Stimulated activated CD8-positive, alpha-beta memory T cell treated with anti-CD3 and anti-CD28 coated beads, Interleukin-15, amount 100 ng/mL, for 24 hours (primary cell): ENCODE measurements at places on chromosomes 2 and 18.

DNA sequence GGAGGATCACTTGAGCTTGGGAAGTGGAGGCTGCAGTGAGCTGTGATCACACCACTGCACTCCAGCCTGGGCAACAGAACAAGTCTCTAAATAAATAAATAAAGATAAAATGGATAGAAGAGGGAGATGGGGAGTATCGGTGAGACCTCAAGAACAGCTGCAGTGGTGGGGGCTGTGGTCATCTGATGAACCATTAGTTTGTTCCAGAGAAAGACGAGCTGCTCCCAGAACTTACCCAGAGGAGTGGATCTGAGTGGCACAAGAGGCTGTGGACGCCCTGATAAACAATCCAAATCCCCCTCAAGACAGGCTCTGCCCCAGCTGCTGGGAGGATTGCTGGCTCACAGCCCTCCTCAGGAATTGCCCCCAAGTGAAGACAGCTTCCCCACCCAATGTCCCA lies 26.7 kb downstream of the TMEM127 start:
- DNase-seq: no peak

GRCh38 chr18:44938720-44939665 lies 258.3 kb downstream of the SETBP1 start:
- no peak for DNase-seq

DNA sequence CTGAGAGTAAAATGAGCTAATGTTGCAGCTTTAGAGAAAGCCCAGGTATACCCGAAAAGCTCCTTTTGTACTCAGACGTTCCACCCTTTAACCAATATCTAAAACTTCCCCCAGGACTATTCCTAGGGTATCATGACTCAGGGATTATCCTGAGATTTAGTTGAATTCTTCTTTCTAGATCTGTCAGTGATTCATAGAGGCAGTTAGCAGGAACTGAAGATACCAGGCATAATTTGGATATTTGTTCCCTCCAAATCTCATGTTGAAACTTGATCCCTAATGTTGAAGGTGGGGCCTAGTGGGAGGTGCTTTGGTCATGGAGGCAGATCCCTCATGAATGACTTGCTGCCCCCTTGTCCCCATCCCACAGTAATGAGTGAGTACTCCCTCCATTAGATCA lies 161.2 kb upstream of the LRP1B start:
- DNase-seq: no peak

- DNase-seq: no peak
Measured at GRCh38 chr18:22933966-22934423, 867 bp downstream of the RBBP8 start.

- DNase-seq: no peak
Measured at GRCh38 chr2:112530728-112531127, 11.5 kb upstream of the POLR1B start.

DNA sequence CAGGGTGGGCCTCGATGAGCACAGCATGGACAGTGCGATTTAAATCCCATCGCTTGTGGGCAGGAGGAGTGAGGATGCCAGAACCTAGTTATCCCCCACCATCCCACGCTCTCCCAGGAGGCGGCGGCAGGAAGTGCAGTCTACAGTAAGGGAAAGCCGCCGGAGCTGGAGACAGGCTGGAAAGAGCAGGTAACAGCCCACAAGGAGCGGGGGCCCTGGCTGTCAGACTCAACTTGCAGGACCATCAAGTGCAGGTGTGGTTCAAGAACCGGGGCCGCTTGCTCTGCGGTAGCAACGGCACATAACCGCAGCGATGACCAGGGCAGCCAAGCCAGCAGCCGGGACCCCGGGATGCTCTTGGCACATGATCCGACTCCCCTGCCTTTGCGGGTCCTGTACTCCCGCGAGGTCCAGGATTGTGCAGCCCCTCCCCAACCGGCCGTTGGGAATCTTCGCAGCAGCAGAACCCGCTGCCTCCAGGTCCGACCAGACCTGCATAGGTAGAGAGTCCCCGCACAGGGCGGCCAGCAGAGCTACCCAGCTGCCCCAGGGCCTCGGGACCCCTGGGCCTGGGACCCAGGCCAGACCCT lies 82.1 kb downstream of the BIN1 start:
- no peak for DNase-seq

- no peak for DNase-seq
Measured at GRCh38 chr2:28709101-28709500, 42.5 kb upstream of the PPP1CB start.

GRCh38 chr18:31990823-31991222 lies 27.8 kb upstream of the RNF125 start:
- no peak for DNase-seq

DNA sequence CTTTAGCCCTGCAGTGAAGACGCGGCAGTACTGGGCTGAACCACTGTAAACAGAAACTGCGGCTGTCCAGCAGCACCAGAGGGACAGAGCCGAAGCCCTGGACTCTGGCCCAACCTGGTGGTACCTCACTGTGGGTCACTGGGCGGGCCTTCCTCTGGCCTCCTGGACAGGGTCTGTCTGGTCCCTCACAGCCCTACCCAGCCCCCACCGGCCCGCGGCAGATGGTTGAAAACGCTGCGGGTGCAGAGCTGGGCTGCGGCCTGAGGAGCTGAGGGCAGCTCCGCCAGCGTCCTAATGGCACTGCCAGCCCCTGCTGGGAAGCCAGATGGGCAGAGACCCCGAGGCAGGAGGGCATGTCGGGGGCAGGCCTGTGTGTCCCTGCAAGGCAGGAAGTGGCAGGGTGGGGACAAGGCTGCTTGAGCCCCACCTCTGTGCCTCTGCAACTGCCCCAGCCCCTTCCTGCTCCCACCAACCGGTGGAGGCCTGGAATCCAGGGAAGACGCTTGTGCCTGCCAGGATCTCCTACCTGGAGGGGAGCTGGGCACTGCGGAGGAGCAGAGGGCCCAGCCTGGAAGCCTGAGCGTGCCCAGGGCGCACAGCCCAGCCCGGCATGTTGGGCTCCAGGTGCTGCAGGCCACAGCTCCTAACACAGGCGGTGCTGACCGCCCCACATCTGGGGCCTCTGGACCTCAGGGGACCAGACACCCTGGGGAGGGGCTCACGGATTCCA lies 36.3 kb downstream of the HS6ST1 start:
- DNase-seq: no peak

DNA sequence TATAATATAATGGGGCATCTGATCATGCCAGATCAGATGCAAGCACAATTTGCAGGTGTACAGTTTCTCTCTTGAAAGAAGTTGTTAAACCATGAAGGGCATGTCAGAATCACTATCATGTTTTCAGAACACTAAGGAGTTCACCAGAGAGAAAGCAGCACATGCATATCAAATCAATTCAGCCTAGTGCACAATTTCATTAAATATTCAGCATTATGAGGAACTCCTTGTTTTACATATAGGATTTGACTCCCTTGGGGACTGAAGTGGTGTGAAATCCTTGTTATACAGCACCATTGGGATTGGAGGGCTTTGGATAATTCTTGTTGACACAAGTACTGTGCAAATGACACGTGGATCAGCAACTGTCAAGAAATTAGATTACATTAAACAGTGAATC lies 562.1 kb upstream of the KLHL29 start:
- no peak for DNase-seq

DNA sequence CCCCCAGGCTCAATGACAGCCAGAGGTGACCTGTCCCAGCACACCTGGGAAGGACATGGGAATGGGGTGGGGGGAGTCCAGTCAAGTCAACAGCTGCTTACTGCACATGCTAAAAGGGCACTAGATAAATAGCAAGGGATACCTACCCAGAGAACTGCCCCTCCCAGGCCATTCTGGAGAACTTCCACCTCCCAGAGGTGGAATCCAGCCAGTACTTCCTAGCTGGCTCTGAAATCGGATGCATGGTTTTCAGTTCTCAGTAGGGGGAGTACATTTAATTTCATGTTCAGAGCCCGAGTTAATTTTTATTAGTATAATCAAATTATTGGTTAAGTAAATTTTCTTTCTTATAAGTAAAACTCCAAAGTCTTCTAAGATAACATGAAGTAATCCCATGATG lies 28.9 kb upstream of the ITGA6 start:
- DNase-seq: no peak

GRCh38 chr2:47344890-47345589 lies 57.9 kb upstream of the MSH2 start:
- DNase-seq: no peak

GRCh38 chr18:52402814-52403213 lies 62.8 kb downstream of the DCC start:
- no peak for DNase-seq

- DNase-seq: no peak
Measured at GRCh38 chr2:58137221-58137620, 90.6 kb downstream of the VRK2 start.

DNA sequence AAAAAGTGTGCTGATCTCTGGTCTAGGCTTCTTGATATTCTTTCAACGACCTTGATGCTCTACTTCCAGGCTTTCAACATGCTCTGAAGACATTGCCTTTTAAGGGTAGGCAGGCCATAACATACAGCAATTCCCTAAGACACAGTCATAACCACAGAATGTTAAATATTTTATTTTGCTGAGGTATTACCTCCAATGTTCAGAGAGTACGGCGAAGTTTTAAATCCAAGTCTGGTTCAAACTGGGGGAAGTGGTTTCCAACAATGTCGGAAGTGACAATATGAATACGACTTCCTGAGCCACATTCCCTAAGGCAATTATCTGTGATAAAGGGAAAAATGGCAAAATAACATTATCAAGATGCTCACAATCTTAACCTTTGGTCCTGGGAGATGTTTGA lies 1077.9 kb upstream of the PIK3C3 start:
- DNase-seq: no peak

DNA sequence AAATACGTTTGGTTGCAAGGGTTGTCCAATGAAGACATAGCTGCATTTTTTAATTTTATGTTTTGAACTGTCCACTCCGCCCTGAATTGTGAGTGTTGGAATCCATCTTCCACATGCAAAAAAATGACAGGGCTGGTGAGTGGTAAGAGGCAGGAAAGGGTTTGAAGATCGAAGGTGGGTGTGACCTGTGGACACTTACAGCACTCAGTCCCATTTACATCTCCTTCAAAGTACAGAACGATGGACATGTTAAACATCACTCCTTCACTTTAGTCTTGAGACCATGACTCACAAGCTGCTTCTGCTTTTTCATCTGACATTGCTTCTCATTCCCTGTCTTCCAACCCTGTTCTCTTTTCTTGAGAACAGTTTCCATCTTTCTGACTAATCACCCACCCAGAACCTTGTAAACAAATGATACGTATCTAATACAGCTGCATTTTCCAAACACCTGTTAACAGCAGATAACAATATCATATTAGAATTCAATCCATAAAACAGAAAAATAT lies 179.3 kb downstream of the ZNF516 start:
- DNase-seq: no peak

DNA sequence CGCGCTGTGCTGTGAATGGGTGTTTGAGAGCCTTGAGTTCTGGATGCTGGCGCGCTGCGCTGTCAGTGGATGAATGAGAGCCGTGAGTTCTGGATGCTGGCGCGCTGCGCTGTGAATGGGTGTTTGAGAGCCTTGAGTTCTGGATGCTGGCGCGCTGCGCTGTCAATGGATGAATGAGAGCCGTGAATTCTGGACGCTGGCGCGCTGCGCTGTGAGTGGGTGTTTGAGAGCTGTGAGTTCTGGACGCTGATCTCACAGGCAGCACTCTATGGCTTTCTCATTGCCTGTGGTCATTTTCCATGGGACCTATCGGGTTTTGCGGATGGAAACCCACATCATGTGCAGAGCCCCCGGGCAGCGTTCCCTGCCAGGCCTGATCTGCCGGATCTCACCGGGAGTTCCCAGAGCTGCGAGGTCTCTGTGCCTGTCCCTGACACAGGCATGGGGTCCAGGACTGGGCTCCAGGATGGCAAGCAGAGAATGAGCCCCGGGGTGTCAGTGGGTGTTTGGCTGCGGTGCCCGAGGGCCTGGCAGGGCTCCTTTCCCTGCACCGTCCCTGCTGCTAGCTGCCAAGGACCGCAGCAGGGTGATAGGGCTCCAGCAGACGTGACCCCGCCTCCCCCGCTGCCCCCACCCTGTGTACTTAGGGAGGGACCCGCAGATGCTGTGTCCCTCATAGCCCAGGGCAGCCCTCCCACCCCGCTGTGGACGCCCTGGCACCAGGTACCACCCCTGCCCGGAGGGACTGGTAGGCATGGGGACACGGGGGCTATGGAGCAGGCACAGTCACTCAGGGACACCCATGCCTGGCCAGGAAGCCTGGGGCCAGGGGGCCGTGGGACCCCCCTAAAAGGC lies 9.7 kb downstream of the PDCD1 start:
- no peak for DNase-seq

GRCh38 chr2:101386599-101387150 lies 628 bp downstream of the CREG2 start:
- no peak for DNase-seq

GRCh38 chr2:136858656-136859055 lies 93.3 kb downstream of the THSD7B start:
- no peak for DNase-seq

- DNase-seq: no peak
Measured at GRCh38 chr2:95309599-95309998, 12.5 kb downstream of the KCNIP3 start.

DNA sequence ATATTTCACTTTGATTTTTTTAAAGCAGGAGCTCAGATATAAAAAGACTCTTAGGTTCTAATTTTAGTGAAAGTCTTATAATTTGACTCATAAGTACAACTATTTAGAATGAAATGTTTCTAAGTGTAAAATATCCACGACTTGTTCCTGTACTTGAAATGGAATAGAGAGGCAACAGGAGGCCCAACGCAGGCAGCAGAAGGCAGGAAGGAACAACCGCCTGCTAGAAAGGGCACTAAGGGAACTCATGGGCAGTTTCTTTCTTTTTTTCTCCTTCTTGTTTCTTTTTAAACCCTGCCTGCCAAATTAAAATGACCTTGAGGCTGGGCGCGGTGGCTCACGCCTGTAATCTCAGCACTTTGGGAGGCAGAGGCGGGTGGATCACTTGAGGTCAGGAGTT lies 51.0 kb downstream of the RBMS1 start:
- DNase-seq: no peak

- DNase-seq: no peak
Measured at GRCh38 chr2:107072150-107072940, 186.4 kb upstream of the ST6GAL2 start.

DNA sequence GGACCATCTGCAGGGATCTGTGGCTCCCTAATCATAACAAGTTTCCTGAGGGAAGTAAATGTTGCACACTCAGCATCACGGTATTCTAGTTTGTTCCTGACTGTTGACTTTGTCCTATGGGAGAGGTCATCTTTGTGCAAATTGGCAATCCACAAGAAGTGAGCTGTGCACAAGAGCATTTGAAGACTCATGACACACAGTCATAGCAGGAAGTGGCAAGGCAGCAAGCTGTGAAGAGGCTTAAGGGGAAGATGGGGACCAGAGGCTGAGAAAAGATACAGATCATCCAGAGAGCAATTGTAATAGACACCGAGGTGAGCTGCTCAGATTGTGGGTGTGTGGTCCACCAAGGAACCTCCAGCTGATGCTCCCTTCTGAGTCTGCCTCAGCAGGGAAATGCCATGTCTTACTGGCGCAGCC lies 2.7 kb downstream of the TNP1 start:
- no peak for DNase-seq

GRCh38 chr2:129191530-129191929 lies 787.9 kb upstream of the RAB6C start:
- DNase-seq: no peak

GRCh38 chr2:218323526-218324472 lies 31.5 kb upstream of the TMBIM1 start:
- no peak for DNase-seq
